ENCODE measurements at places on chromosomes 12 and 14.

- DNase-seq = no peak
These were observed 26.2 kb downstream of the WNK1 start for GRCh38 chr12:778615-779014.

- no peak for DNase-seq
These were observed 13.2 kb downstream of the CLBA1 start for GRCh38 chr14:104998801-104999200.

DNA sequence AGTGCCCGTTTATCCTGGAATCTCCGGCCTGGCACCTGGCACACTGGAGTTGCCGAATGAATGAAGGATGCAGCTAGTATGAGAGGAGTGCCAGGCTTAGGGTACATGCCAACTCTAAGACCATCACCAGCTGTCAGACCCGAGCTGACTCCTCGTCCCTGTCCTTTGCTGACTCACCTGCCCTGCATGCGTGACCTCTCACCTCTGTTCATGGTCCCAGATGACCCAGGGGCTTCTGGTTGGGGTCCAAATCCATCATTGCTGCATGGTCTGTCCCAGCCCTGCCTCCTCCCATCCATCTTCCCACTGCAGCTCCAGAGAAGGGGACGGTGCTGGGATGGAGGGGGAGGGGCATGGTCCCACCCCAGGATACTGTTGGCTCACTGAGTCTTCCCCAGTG lies 9.9 kb upstream of the FAM222A start:
- no peak for DNase-seq

DNA sequence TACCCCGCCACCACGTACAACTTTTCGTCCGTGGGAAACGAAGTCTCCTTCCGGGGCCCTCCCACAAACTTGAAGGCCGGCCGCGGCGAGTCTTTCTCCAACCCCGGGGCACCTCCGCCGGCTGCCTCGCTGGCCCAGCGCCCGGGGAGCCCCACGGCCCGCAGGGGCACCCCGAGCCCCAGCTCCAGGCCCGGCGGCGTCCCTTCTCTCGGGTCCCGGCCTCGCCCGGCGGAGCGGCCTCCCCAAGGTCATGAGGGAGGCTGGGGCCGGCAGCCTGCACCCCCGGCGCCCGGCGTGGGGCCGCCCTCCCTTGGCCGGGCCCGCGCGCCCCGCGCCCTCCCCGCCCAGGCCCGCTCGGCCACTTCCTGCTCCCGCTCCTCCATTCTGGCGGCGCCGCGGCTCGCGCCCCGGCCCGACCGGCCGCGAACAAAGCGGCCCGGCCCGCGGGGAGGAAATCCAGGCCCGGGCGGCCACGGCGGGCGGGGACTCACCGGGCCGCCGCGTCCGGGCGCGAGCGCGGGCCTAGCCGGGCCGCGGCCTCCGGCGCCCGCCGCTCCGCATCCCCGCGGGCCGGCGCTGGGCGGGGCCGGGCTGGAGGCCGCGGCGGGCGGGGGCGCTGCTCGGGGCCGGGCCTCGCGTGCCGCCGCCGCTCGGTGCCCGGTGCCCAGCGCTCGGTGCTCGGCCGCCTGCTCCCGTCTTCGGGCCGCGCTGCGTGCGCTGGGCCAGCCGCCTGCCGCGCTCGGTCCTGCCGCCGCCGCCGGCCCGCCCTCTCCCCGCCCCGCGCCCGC lies at the start of gene AKT1:
AKT1 (minus strand) TSS at position 756 of the 788 bp plus-strand sequence. CDS start 3,105 bp downstream, outside the sequence.
- no peak for DNase-seq

GRCh38 chr14:65620195-65620594 lies 207.7 kb downstream of the FUT8 start:
- no peak for DNase-seq

DNA sequence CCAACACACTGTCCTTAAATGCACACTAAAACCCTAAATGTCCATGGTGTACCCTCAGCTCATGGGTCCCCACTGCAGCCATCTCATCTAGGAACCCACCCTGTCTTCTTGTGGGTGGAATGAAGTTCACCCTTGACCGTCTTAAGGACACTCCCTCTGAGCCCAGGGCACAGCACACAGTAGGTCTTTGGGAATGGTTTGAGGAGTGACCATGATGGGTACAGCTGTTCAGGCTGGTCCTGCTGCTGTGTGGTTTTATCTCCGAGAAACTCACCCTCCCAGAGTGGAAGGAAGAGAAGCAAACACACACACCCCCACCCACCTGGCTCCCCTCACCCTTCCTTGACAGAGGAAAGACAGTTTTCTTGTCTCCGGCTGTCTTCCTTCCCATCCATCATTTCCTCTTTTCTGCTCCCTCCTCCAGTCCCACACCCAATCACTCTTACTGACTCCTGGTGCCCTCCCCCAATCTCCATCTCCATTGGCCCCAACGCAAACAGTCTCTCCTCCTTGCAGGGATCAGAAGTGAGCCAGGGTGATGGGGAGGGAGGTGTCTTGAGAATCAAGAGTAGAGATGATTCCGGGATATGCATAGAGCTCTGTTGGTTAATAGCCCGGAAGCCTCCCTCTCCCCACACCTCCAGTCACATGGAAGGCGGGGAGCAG lies 105.9 kb upstream of the LHX5 start:
- no peak for DNase-seq

- DNase-seq = no peak
These were observed 11.9 kb downstream of the TGFB3 start for GRCh38 chr14:75969891-75970290.

GRCh38 chr12:31279390-31279924 lies 46.5 kb downstream of the SINHCAF start:
- DNase-seq = no peak

GRCh38 chr12:60760965-60761364 lies 1165.1 kb downstream of the SLC16A7 start:
- DNase-seq = no peak

DNA sequence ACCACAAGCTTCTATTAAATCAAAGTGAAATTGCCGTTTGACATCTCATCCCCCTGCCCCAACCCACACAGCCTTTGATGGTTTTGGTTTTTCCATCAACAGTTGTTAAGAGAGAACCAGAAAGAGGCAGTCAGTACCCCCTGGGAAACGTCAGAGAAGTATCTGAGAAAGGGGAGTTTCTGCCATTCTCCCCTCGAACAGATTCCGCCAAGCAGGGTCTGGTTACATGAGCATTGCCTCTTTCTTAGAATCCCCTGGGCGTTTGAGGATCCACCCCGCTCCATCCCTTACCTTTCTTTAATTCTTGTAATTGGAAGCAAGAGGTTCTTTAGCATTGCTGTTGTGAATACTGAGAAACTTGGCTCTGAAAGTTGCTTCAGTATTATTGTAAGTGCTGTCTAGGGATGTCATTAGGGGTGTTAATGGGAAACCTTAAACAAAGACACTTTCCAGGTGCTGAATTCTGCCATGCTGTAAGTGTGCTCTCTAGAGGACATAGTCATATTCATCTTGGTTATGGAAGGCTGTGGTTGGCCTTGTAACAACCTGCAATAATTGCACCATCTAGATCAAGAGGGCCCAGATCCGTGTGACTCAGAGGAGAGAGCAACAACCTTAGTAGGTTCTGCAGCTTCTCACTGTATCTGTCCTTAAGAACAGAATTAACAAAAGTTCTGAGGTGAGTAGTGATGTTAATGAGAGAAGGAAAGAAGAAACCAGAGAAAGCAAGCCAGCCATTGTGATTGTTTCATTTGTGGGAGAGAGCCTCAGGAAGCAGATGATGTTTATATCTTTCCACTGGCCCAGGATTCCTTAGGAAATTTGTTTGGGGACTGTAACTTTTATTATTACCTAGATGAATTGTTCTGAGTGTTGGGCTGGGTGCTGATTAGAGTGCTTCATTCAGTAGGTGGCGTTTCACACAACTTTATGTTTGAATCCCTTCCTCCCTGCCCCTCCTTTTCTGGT lies 9.0 kb downstream of the TMBIM6 start:
- peak; percentile 64 for DNase-seq

DNA sequence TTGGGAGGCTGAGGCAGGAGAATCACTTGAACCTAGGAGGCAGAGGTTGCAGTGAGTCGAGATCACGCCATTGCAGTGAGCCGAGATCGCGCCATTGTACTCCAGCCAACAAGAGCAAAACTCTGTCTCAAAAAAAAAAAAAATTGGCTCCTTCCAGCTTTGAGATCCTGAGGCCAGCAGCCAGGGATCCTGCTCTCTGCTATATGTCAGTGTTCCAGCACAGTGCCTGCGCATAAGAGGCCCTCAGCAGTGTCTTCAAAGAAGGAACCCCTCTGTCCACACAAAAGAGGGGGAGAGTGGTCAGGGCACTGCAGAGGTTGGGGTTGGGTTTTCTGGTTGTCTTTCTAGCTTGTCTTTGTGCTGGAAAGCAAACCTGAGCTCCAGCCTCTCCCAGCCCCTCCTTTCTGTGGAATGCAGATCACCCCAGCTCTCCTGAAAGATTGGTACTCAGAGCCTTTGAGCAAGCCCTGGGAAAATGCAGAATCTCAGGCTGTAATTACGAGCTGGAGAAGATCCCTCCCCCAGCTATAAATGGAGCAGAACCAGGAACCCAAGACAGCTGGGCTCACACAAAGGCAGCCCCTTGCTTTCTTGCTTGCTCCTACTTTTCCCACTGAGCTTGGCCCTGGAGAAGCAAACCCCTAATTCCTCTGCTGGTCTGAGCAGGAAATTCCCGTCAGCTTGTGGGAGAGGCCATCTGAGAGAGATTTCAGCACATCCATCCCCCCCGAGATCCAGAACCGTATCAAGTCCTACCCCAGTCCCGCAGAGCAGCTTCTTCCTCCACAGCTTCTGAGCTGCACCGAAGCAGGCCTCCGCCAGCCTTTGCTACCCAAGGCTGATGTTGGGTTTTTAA lies 205.7 kb downstream of the ZFP36L1 start:
- peak; percentile 44 for DNase-seq

DNA sequence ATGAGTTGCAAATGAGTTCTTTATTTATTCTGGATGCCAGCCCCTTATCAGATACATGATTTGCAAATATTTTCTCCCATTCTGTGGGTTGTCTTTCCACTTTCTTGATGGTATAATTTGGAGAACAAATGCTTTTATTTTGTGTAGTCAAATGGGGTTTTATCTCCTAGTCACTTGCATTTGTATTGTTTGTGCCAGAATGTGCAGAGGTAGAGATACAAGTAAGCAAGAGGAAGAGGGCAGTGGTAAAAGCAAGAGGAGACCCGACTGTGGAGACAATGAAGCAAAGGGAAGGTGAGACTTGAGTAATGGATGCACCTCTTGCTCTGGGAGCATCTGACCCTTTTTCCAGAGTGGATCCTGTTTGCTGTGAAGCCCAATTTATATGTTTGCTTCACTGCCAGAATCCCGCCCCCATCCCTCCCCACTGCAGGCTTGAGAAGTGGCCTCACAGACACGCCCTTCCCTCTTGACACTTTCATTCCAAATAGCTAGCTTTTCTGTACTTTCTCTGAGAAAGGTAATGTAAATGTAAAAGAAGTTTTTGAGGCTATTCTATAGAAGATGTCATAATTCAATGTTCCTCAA lies 786 bp upstream of the PFKM start:
- DNase-seq = no peak

GRCh38 chr14:44113769-44114730 lies 393.0 kb downstream of the FSCB start:
- DNase-seq = no peak

- DNase-seq = peak; percentile 47
These were observed 123.0 kb upstream of the PZP start for GRCh38 chr12:9331218-9331626.

GRCh38 chr14:89237921-89238529 lies 179.0 kb downstream of the FOXN3 start:
- DNase-seq = no peak

DNA sequence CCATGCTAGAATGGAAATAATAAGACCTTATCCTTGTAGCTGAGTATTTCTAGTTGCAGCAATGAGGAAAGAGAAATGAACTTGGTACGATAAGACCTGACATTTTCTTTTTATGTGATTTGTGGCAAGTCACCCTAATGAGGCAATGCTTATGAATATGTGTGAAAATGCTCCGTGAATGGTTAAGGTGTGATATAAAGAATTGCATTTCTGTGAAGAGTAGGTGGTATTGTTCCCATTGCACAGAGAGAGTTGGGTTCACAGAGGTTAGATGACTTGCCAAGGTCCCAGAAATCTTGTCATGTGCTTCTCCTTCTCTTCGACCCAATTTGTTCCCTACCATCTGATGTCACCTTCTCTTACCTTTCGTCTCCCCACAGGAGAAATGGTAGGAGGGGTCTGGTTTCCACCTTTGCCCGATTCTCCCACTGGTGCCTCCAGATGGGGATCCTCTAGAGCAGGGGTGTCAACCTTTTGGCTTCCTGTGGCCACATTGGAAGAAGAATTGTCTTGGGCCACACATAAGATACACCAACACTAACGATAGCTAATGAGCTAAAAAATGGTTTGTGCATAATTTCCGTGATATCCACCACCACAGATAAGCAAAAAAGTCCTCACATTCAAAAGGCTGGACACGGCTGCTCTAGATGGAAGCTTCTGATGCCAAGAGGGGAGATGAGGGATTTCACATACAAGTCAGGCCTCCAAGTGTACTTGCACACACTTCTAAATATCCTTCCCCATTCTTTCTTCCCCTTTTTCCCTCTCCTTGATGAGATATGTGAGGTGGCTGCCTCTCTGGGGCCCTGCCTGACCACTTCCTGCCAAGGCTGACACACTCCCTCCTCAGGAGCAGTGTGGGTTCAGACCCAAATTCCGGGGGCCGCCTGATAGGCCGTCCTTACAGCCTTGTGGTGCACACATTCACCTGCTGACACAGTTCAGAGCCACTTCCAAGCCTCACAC lies 96.1 kb downstream of the PLXNC1 start:
- DNase-seq = peak; percentile 22

- no peak for DNase-seq
These were observed 13.7 kb upstream of the TCTN1 start for GRCh38 chr12:110600254-110600653.

DNA sequence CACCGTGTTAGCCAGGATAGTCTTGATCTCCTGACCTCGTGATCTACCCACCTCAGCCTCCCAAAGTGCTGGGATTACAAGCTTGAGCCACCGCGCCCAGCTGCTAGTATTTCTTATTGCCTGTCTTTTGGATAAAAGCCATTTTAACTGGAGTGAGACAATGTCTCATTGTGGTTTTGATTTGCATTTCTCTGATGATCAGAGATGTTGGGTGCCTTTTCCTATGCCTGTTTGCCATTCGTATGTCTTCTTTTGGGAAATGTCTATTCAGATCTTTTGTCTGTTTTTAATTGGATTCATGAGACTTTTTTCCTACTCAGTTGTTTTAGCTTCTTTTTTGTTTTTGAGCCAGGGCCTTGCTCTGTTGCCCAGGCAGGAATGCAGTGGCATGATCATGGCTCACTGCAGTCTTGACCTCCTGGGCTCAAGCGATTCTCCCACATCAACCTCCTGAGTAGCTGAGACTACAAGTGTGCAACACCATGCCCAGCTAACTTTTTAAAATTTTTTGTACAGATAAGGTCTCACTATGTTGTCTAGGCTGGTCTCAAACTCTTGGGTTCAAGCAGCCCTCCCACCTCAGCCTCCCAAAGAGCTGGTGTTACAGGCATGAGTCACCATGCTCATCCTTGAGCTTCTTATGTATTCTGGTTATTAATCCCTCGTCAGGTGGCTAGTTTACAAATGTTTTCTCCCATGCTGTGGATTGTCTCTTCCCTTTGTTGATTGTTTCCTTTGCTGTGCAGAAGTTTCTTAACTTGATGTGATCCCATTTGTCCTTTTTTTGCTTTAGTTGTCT lies 65.9 kb downstream of the ACACB start:
- DNase-seq = no peak

- DNase-seq = no peak
These were observed 214.0 kb upstream of the NOVA1 start for GRCh38 chr14:26811756-26812305.

GRCh38 chr12:88303335-88303734 lies 161.2 kb downstream of the TMTC3 start:
- no peak for DNase-seq

GRCh38 chr14:34201909-34202637 lies 251.2 kb upstream of the EGLN3 start:
- DNase-seq = no peak
